CD8-positive, alpha-beta memory T cell (primary cell): ENCODE measurements at places on chromosomes 13 and 19.

DNA sequence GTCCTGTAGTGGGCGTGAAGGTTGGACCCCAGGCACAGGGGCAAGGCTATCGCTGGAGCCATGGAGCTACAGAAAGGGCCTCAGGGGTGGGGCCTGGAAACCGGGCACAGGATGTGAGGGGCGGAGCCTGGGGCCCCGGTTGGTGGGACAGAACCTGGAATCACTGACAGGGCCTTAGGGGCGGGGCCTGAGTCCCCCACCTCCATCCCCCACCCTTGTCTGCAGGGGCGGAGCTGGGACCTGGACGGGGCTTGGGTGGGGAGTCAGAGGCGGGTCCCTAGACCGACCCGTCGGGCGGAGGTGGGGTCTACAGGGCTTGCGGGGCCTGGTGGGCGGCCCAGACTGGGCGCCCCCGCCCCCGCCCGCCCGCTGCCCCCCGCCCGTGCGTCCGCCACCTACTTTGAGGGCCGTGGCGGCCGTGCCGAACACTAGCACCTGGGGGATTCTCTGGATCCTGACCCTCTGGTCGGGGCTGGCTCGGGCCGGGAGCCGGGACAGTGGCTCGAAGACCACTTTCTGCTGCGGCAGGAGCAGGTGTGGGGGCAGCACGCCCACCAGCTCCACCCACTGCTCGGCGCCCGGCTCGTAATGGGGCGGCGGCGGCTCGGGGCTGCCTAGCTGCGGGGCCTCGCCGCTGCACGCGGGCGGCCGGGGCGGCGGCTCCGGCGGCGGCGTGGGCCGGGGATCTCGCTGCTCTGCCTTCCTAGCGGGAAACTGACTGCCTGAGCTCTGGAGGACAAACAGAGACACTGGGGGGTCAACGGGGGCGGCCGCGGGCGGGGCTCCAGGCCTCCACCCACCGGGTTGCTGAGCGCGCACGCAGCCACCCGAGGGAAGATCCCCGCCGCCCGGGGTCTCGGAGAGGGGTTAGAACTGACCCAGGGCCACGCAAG, 26.3 kb downstream of the DCAF15 start:
- no peak for DNase-seq

DNA sequence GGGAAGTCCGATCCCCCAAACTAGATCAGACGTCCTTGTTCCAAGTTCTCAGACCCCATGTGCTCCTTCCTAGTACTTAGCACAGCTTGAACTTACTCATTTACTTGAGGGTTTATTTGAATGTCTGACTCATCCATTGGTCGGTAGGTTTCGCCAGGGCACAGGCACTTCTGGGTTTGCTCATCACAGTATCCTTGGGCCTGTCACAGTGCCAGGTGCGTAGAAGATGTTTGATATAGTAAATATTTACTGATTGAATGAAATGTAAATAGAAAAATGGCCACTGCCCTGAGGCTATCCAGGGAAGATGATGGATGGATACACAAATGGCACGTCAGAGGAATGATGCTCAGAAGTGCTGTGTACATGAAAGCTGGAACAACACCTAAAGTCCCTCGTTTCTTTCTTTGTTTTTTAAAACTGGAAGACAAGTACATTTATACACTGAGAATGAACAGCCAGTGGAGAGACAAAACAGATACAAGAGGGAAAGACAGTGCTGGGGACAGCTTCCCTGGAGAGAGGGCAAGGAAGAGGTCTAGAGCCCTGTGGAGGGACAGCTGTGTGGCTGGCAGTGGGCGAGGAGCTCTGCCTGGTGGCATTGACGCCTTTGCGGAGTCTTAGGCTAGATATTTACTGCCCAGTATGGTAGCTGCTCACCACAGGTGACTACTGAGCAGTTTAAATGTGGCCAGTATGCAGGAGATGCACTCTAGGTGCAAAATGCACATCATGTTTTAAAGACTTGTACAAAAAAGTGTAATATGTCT, 31.2 kb upstream of the KL start:
- DNase-seq: no peak

- no peak for DNase-seq
These were observed 962 bp upstream of the JAK3 start for GRCh38 chr19:17848595-17849292.

GRCh38 chr13:20684546-20684945, 19.0 kb upstream of the IL17D start:
- no peak for DNase-seq

DNA sequence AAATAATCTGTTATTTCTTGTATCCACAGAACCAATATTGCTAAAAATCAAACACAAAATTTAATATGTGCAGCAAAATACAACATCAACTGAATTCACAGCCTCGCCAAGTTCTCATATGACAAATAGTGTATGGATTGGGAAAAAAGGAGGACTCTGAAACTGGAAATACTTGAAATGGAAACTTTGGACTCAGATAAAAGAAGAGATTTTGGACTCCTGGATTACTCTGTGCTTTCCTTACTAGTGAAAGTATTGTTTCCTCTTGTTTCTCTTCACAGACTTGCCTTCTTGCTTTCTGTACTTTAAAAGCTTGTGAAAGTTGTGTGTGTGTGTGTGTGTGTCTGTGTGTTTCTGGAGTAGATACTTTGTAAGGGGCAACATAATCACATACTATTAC, 1596.3 kb downstream of the PCDH9 start:
- no peak for DNase-seq

- peak; percentile 75 for DNase-seq
These were observed 1.3 kb upstream of the PPAN start for GRCh38 chr19:10104665-10105508.

DNA sequence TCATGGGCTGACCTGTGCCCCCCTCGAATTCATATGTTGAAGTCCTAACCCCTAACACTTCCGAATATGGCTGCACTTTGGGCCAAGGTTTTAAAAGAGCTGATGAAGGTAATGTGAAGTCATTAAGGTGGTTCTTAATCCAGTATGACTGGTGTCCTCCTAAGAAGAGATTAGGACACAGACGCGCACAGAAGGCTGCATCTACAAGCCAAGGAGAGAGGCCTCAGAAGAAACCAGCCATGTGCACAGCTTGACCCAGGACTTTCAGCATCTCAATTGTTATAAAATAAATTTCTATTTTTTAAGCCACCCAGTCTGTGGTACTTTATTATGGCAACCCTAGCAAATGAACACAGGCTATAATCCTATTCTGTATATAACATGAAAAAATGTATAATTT, 99.9 kb downstream of the DOCK9 start:
- DNase-seq: no peak
